ENCODE measurements at places on chromosomes 13 and 19. TPM values are rescaled to one million over a fixed set of nuclear protein-coding genes. Genes with fewer than 3 reads are reported as not detected.

GRCh38 chr13:80962173-80962572 is 621.2 kb upstream of the SPRY2 start:
- no peak for DNase-seq

DNA sequence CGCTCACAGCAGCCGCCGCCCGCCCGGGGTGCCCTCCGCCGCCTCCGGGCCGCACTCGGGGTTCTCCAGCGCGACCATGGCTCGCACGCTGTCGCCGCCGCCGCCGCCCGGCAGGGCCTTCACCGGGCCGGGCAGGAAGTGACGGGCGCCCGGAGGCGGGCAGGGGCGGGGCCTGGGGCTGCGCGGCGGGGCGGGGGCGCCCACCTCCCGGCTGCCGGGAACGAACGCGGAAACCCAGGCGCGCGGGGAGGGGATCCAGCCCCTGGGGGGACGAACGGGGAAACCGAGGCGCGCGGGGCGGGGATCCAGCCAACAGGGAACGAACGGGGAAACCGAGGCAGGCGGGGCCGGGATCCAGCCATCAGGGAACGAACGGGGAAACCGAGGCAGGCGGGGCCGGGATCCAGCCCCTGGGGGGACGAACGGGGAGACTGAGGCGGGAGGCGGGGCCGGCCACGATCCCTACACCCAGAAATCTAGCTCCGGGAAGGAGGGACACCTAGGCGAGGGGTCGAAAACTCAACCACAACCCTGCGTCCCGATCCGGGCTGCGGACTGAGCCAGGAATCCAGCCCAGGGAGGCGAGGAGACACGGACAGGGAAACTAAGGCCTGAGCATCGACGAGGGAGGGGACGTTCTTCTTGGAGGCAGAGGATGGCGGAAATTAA is at the start of gene R3HDM4:
Gene R3HDM4 (minus strand): TSS at position 140 of the 669 bp plus-strand sequence. CDS start 62 bp downstream, at position 78.
- DNase-seq = peak; percentile 83

DNA sequence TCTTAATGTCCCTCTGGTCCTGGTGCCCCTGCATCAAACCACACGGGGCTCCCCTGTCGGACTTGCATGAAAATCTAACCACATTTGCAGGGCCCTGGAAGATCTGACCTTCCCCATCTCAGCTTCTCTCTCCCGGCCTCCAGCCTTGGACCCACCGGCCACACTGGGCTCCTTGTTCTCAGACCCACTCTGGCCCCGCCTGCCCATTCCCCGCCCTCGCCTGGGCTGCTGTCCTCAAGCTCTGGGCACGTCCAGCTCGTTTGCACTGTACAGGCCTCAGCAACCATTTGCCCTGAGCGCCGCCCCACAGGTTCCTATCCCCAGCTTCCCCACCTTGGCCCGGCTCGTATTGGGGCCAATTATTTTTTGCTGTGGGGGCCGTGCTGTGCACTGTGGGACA is 10.5 kb downstream of the MYO9B start:
- no peak for DNase-seq

DNA sequence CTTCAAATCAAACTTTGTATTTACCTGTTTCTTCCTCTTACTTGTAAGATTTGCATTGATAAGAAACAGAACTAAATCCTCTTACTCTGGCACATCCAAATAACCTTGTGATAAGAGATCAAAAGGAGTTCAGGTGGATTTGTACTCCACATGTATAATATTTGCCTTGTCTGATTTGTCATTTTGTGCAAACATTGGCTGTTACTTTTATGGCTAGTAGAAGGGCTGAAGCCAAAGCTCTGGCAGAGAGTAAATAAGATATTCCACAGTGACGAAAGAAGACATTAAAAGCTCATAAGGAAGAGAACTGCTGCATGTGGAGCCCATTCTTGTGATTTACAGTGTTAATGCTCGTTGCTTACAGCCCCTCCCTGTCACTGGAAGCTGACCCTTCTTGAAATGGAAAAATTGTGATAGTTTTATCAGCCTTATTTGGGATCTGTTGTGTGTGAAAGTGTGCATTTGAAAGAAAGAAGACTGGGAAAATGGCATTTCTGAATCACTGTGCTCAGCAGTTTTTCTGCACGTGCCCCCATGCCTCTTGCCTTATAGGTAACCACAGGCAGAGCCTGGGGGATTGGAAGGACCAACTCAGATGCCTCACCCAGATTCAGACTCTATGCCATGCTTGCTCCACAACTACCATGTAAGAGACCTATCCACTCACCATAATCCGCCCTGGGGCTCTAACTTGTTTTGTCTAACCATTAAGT is 68.2 kb downstream of the OXGR1 start:
- no peak for DNase-seq

DNA sequence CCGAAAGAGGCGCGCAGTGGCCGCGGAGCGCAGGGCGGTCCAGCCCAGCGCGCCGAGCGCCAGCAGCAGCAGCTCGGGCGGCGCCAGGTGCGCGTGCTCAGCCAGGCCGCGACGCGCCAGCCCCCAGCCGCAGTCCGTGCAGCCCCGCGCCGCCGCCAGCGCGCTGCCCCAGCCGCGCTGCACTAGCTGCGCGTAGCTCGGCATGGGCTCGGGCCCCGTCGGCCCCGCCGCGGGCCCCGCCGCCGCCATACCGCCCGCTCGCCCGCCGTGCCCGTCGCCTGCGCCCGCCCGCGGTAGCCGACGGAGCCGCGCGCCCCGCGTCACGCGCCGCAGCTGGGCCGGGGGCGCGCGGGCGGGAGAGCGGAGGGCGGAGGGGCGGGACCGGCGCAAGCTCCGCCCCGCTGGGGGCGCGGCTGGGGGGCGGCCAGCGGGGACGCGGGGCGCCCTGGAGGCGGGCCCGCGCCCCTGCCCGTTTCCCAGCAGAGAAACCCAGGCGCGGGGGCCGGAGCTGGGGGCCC is at the start of gene CERS1:
Gene CERS1 (minus strand): TSS at position 335 of the 518 bp plus-strand sequence. CDS start 86 bp downstream, at position 249.
- no peak for DNase-seq

Gene ZNF253
- total RNA-seq = 5.0 TPM

DNA sequence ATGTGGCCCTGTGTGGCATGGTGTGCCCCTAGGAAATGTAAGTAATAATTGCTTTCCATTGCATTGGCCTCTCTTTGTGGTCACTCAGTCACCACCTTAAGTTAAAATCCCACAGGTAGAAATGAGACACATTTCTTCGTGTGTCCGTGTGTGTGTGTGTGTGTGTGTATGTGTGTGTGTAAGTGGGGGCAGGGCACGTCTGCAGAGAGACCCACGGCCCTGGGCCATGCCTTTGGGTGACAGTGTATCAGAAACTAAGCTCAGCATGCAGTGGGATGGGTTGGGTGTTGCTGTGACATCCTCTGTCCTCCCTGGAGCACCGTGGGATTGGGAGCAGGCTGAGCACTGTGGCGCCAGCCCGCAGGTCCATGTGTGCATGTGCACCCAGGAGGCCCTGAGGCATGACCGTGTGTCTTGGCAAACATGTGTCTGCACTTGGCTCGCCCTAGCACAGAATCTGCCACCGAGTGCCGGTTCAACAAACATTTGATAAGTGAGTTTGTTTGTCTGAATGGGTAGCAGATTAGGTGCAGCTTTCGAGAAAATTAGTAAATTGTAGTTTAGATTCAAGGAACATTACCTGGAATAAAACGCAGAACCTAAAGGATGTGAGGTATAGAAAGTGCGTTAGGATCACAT is 91.8 kb downstream of the WTIP start:
- no peak for DNase-seq

DNA sequence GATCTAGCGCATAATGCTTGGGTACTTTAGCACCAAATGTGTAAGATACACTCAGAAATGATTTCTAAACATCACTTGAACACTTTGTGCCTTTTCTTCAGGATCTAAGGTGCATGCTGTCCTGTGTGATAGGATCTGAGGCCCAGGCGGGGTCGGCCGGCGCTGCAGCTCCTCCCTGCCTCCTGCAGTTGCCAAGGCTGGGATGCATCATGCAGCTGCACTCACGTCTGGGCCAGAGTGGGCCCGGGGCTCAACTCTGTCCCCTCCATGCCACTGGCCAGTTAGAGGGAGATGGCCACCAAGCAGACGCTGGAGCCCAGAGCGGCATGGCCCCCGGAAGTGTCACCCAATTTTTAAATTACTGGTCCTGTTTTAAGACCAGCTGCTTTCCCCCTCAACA is 29.3 kb upstream of the CD33 start:
- no peak for DNase-seq
